ENCODE measurements at places on chromosomes 1 and 21.

DNA sequence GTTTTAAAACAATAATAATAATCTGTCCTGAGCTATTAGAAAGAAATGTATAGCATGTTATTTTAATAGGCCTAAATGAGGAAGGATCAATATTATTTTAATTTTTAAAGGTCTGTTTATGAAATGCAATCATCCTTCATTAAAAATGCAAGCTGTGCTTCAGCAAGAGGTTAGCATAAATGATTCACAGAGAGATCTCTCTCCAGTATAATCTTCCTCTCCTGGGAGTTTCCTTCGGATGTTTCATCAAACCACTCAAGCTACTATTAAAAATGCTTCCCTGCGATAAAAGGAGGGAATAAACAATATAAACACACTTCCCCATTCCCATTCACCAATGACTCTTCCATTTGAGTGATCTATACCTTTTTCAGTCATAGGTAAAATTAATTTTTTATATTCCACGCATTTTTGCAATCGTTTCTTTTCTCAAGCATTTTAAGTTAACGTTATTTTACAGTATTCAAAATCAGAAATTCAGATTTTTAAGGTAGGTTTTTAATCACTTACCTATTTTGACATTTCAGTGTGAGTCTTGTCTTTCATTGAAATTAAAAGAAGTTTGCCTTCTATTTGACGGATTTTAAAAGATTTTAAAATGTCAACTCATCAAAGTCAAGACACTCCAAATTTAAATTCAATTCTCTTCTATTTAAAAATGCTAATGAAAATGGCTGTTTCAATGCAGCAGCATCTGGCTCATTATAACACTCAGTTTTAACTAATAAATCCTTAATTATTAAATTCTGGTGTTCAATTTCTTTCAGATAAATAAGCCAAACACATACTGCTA lies 64.3 kb downstream of the RERE start:
- no peak for DNase-seq

GRCh38 chr1:6827630-6828165 lies 42.4 kb downstream of the CAMTA1 start:
- no peak for DNase-seq

DNA sequence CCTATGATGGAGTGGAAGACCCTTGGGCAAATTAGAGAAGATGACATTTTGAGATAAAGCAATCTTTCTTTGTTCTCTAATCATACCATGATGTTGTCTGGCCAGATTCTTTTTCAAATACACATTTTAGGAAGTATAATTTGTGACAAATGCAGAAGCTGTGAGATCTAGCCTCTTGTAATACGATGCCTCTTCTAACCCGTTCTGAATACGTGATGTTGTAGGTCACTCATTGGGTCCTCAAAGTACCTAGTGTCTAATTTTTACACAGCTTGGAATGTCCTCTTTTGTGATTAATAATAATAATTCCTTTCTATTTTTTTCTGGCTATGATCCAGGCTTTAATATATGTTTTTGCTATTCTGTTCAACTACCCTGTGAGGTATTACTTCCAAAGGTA lies 502.7 kb downstream of the NUF2 start:
- no peak for DNase-seq

GRCh38 chr1:244615301-244615700 lies 37.6 kb upstream of the DESI2 start:
- DNase-seq: no peak

DNA sequence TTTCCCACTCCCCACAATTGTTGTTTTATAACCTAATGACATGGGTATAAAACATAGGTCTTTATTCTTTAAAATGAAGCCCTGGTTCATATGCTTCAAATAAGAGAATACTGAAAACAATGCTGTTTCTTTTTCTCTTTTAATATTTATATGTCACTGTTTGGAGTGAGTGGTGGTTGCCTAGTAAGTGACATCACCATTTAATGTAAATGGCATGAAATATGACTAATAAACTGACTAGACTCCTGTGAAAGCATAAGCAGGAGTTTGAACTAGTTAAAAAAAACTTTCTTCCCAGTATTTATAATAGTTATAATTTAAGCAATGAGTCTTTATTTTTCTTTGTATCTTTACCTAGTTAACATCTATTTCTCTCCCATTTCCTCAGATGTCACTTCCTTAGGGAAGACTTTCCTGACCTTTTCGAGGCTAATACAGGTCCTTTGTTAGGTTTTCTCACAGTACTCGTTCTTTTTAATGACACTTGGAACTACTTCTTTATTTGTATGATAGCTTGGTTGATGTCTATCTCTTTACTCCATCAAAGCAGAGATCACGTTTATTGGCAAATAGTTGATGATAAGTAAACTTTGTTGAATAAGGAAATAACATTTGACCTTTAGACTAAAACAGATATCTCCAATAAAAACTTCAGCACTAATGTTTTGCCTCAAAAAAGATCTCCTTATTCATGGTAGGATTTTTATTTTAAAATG lies 105.4 kb upstream of the PDC start:
- peak; percentile 46 for DNase-seq

All from fibroblast of skin of right quadriceps (primary cell).